ENCODE measurements at places on chromosomes 4 and X. TPM values are rescaled to one million over a fixed set of nuclear protein-coding genes. Genes with fewer than 3 reads are reported as not detected.

Gene MED12
- 11.4 TPM for total RNA-seq

Gene ERAS
- total RNA-seq: not detected

Gene PNCK
- total RNA-seq: 18.3 TPM

Gene CLDN24
- not detected for total RNA-seq

Gene STBD1
- total RNA-seq: 0.41 TPM

Gene ATOH1
- not detected for total RNA-seq

Gene ZAR1
- 0.41 TPM for total RNA-seq

Gene SNCA
- 98.6 TPM for total RNA-seq

Gene GDPD2
- 2.9 TPM for total RNA-seq

Gene KIAA1210
- total RNA-seq: under 0.01 TPM

Gene CLCN4
- 84.8 TPM for total RNA-seq

Gene PNMA5
- total RNA-seq: 2.4 TPM

Gene KCTD8
- 2.4 TPM for total RNA-seq

Gene TLR3
- total RNA-seq: 0.41 TPM

Gene PGAM4
- total RNA-seq: not detected

Gene MYOZ2
- total RNA-seq: 0.41 TPM

Gene RASGEF1B
- total RNA-seq: 48.1 TPM

Gene CT45A10
- not detected for total RNA-seq

Gene XK
- total RNA-seq: 3.7 TPM

Gene SOD3
- not detected for total RNA-seq

Gene GC
- not detected for total RNA-seq

Gene SRPX
- total RNA-seq: 2.4 TPM

Gene JAKMIP1
- total RNA-seq: 28.9 TPM

Gene PROM1
- 87.6 TPM for total RNA-seq

Gene CSN2
- not detected for total RNA-seq

Gene WDR17
- total RNA-seq: 63.6 TPM

Gene CSN1S1
- total RNA-seq: 0.41 TPM

Gene SH3D19
- 8.2 TPM for total RNA-seq

Gene SPANXN5
- not detected for total RNA-seq

Gene PF4V1
- total RNA-seq: 0.41 TPM

Gene ASMT
- 0.41 TPM for total RNA-seq

Gene GRPR
- 0.41 TPM for total RNA-seq

Gene MGAT4D
- not detected for total RNA-seq

Gene SORCS2
- total RNA-seq: 4.9 TPM

Gene MBNL3
- 2.0 TPM for total RNA-seq

Gene COL4A5
- total RNA-seq: 14.3 TPM

Gene SSX4
- not detected for total RNA-seq

Gene DMRTC1
- not detected for total RNA-seq

Gene DMD
- total RNA-seq: 56.7 TPM

Gene TXK
- total RNA-seq: 0.41 TPM

Data from frontal cortex (tissue), 4 donors.